NCI-H1436 (cell line): ENCODE measurements at places on chromosomes 3 and 15.

- DNase-seq = no peak
Observed at GRCh38 chr3:54447427-54447826, 325.1 kb downstream of the CACNA2D3 start.

- no peak for DNase-seq
Observed at GRCh38 chr15:84681831-84682230, 23.8 kb upstream of the NMB start.

GRCh38 chr15:72271895-72272212, 500 bp downstream of the PARP6 start:
- DNase-seq = no peak

GRCh38 chr15:67033571-67034044, 31.8 kb upstream of the SMAD3 start:
- no peak for DNase-seq

- no peak for DNase-seq
Observed at GRCh38 chr3:52259035-52259434, 13.5 kb downstream of the PPM1M start.
